ENCODE measurements at places on chromosomes 5 and 9.

- DNase-seq: no peak
These were observed 134.0 kb upstream of the MYO10 start for GRCh38 chr5:17069995-17070511.

GRCh38 chr5:127290019-127290945, at the start of gene MEGF10:
Gene MEGF10, plus strand, starts transcription at chr5:127290796. Its CDS starts 40,513 bp downstream, at chr5:127331309.
- no peak for DNase-seq

GRCh38 chr5:139682016-139682975, 34.1 kb downstream of the CXXC5 start:
- DNase-seq: no peak

GRCh38 chr9:115400796-115401195, 282.8 kb upstream of the TNC start:
- no peak for DNase-seq

- no peak for DNase-seq
These were observed 150.6 kb downstream of the MCTP1 start for GRCh38 chr5:95134326-95134725.

- no peak for DNase-seq
These were observed 2.3 kb downstream of the SLC22A4 start for GRCh38 chr5:132296412-132297016.

- DNase-seq: no peak
These were observed 30.0 kb upstream of the PCSK1 start for GRCh38 chr5:96463091-96463490.

GRCh38 chr9:128629852-128630545, 26.6 kb downstream of the DYNC2I2 start:
- no peak for DNase-seq

DNA sequence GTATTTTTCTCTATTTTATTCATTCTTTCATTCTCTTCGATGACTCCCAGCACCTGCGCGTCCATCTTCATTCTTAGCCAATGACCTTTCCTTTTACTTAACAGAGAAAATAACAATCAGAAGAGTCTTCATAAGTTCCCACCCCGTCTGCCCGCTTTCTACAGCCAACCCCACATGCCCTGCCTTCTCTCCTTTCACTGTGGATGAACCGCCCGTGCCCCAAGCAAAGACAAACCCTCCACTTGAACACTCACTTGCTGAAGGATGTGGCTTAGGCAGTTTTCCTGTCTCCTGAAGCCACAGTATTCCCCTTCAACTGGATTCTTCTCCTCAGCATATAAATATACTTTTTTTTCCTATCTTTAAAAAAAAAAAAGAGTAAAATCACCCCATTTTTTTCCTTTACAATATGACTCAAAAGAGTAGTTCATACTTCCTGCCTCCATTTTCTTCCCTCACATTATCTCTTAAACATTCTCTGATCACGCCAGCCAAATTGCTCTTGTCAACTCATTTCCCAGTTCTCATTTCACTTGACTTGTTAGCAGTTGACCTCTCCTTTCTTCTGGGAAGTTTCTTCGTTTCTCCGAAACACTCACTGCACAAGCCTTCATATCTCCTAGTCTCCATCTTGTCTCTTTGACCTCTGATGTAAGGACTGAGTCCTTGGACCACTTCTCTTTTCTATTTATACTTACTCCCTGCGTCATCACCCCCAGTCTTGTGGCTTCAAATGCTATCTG, 11.1 kb downstream of the NIPSNAP3B start:
- DNase-seq: no peak

- no peak for DNase-seq
These were observed 44.0 kb upstream of the SVEP1 start for GRCh38 chr9:110623462-110624025.

DNA sequence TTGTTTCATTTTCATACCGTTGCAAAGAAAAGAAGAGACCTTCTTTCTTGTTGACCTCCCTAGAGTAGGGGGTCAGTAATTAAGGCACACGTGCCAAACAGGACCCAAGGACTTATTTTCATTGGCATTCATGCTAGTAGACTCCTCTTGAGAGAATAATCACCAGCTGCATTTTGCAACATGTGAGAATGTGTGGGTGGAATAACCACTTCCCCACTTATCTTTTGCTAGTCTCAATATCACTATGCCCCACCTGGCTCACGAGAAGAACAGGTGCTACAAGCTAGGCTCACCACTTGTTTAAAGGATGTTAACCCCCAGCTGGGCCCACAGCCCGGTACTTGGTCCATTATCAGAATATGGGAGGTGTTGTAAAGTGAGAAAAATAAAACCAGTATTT, 460.7 kb upstream of the MEF2C start:
- DNase-seq: no peak

DNA sequence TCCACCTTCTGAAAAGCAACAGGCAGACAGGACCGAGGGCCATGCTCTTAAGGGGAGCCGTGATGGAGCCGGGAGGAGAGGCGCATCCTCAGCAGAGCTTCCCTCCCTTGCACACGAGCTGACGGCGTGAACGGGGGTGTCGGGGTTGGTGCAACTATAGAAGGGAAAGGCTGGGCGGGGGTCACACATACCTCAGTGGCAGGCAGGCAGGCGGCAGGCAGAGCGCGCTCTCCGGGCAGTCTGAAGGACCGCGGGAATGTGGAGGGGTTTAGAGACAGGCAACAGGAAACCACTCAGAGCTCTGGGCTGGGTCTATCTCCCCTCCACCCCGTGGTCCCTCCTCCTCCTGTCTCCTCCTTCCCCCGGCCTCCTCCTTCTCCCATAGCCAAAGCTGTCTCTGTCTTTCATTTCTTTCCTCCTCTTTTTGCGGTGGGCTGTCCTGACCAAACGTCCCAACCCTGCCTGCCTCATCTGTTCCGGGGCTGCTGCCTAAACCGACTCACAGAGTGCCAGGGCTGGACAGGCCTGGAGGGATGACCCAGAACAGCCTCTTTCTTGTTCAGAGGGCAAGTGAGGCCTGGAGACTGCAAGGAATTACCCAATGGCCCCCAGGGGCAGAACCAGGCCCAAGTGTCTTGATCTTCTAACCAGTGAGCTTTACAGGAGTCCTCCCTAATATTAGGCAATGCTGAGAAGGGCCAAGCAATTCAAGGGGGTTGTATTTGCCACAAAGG, at the start of gene SPARC:
SPARC (minus strand) TSS at position 242 of the 734 bp plus-strand sequence. CDS start 10,727 bp downstream, outside the sequence.
- no peak for DNase-seq

Data from iPS DF 6.9 (cell line).